CD14-positive monocyte (primary cell): ENCODE measurements at places on chromosomes 4 and X. TPM values are rescaled to one million over a fixed set of nuclear protein-coding genes. Genes with fewer than 3 reads are reported as not detected.
A peak's percentile ranks its signal among the peaks of the same experiment; 100 is the strongest.

The HGFAC gene
- polyA plus RNA-seq = 0.17 TPM in 1 of 2 replicates, not detected in the other

DNA sequence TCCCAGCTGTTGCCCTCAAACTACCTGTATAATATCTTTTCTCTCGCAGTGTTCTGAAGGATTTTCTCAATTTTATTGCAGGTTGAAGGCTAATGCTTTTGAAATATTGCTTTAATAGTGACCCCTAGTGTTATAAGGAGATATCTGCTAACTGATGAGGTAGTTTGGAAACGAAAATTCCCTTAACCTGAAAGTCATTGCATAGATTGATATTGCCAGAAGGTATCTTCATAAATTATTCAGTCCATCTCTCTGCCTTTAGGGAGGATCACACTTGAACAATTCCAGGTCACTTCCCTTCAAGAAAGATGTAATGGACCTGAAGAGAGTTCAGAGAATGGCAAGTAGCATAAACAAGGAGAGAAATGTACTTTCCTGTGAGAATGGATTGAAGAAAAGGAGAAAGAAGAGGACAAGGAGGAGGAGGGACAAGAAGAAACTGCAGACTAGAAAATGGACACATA, 44.1 kb downstream of the TIGD4 start:
- no peaks in the 10 kb centered on the region for H3K27me3 ChIP-seq

DNA sequence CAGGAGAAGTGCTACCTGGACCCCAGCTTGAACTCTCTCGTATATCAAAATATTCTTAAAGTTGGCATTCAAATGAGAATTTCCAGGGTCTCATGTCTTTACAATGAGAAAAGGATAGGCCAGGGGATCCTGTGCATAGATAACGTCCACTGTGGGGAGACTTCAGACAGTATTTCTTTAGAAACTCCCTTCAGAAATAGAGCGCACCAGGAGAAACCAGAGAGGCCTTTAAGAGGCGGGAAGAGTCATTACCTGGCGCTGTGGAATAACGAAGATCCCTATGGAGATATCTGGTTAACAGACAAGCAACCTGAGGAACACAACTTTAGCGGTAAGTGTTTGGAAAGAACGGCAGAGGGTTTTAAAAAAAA, 600 bp downstream of the RADX start:
- H3K36me3 ChIP-seq = no peaks in the 10 kb centered on the region
- no peak for DNase-seq
- peak overlapping the region; percentile 73 for H3K4me3 ChIP-seq
- peaks cover 15% of the 10 kb centered on the region for H3K4me1 ChIP-seq

DNA sequence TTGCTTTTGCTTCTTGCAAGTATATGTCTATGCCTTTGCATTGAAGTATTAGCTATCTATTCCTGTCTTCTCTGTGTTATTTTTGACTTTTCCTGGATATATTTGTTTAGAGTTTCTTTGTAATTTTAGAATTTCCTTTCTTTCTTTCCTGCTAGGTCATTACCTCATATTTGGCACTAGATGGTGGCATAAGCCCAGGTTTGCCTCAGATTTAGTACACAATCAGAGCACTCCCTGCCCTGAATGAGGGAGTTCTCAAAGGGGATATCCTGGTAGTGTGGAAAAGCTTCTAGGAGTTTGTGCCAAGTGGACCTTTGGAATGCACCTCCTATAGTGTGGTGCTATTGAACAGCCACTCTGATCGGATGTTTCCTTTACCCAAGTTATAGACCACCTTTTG, 181.6 kb downstream of the UGT8 start:
- no peaks in the 10 kb centered on the region for H3K27me3 ChIP-seq
- H3K36me3 ChIP-seq = no peaks in the 10 kb centered on the region
- H3K4me3 ChIP-seq = no peak overlapping the region
- DNase-seq = no peak
- no peaks in the 10 kb centered on the region for H3K4me1 ChIP-seq

GRCh38 chr4:169971456-169972015, 54.7 kb downstream of the MFAP3L start:
- no peak overlapping the region for H3K4me3 ChIP-seq
- no peaks in the 10 kb centered on the region for H3K36me3 ChIP-seq
- H3K27ac ChIP-seq = no peak overlapping the region
- DNase-seq = no peak
- H3K4me1 ChIP-seq = no peaks in the 10 kb centered on the region
- no peaks in the 10 kb centered on the region for H3K27me3 ChIP-seq

DNA sequence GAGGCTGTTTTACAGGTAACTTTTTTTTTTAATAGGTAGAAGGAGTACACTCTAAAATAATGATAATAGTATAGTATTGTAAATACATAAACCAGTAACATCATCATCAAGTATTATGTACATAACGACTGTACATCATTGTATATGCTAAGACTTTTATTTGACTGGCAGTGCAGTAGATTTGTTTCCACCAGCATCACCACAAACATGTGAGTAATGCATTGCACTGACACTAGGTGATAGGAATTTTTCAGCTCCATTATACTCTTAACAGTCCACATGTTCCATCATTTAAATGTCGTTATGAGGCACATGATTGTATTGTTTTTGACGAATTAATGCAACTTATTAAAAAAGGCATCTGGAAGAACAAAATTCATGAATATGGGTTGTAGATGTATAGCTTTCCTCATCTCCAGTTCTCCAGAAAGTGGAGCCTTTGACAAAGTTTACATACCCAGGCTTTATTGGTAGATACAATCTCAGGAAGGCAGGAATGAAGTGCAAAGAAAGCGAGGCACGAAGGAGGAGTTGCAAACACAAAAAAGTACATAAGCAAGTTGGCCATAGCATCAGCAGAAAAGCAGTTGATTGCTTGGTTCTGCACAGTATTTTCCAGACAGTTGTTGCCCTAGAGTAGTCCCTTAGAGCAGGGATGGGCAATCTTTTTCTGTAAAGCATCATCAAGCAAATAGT, 336.9 kb upstream of the NR3C2 start:
- DNase-seq = no peak
- H3K27me3 ChIP-seq = no peaks in the 10 kb centered on the region
- no peak overlapping the region for H3K4me3 ChIP-seq
- no peak overlapping the region for H3K27ac ChIP-seq

The ADH7 gene
- not detected in 2 replicates for polyA plus RNA-seq

- no peak overlapping the region for H3K4me3 ChIP-seq
- H3K36me3 ChIP-seq = no peaks in the 10 kb centered on the region
- no peaks in the 10 kb centered on the region for H3K27me3 ChIP-seq
- H3K27ac ChIP-seq = no peak overlapping the region
- H3K4me1 ChIP-seq = peaks cover 6% of the 10 kb centered on the region
These were observed 59.4 kb upstream of the FBXW7 start for GRCh38 chr4:152594978-152595925.

The GYPA gene
- polyA plus RNA-seq = not detected

DNA sequence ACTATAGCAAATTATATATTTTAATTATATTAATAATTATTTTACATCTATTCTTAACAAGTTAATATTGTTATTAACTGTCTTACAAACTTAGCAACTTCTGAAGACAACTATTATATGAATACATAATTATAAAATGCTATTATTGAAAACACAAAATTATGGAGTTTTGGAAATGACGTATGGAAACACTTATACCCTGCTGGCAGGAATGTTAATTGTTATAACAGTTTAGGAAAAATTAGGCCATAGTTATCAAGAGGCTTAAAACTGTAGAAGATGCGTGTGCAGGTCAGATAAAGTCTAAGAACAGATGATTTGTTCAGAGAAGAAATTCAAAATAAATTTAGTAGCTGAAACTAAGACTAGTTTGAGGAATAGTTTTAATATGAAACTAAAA, 211.7 kb downstream of the FAT4 start:
- no peak overlapping the region for H3K4me3 ChIP-seq
- H3K27ac ChIP-seq = no peak overlapping the region
- no peak for DNase-seq

DNA sequence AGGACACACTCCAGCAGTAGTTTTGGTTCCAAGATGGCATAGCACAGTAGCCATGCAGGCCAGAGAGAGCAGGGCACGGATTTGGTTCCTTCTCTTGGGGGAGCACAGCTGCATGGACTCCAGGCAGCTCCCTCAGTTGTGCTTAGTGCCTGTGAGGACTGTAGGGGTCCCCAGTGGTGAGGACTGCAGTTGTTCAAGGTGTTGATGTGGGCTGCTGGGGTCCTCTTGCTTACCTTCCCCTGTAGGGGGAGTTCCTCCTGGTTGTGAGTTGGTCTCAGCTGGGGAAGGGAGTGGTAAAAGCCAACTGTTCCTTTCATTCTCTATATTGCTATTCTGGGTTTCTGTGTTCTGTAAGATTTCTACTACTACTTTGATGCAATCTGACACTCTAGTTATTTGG, 606.5 kb downstream of the MAGEB5 start:
- no peaks in the 10 kb centered on the region for H3K4me1 ChIP-seq
- no peak overlapping the region for H3K4me3 ChIP-seq
- no peak overlapping the region for H3K27ac ChIP-seq
- no peak for DNase-seq

DNA sequence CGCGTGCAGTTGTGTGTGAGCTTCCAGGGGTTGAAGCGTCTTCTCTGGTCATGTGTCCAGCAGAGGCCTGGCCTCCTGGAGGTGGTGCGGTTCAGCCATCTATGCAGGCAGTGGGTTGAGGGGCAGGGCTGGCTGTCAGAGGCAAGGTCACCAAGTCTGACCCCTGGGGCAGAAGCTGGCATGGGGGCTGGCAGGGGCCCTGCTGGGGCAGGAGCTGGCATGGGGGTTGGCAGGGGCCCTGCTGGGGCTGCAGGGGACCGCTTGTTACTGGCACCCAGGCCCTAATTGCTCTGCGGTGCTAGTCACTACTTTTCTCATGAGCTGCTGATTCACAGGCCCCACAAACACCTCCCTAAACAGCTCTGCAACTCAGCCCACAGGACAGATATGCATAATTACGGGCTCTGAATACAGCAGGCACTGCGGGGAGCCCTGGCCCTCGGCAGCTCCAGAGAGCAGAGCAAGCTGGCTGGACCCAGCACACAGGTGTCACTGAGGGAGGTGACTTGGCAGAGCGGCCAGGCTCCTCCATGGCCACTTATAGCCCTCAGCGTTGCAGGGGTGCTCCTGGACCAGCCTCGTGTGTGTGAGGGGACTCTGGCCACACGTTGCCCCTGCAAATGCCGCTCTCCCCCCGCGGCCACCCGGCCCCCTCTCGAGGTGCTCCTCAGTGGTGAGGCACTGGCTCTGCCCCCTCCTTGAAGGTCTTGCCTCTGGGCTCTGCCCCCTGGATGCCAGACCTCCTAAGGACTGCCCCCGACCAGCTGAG, 32.7 kb downstream of the CPLX1 start:
- H3K27ac ChIP-seq = no peak overlapping the region
- no peak for DNase-seq
- no peak overlapping the region for H3K4me3 ChIP-seq
- peaks cover 38% of the 10 kb centered on the region for H3K27me3 ChIP-seq
- no peaks in the 10 kb centered on the region for H3K4me1 ChIP-seq

GRCh38 chr4:25837107-25837506, 25.7 kb downstream of the SEL1L3 start:
- no peak for DNase-seq
- no peaks in the 10 kb centered on the region for H3K4me1 ChIP-seq
- H3K27me3 ChIP-seq = no peaks in the 10 kb centered on the region
- no peak overlapping the region for H3K4me3 ChIP-seq

GRCh38 chr4:181157647-181158046, 1085.6 kb upstream of the TENM3 start:
- no peak for DNase-seq
- H3K27me3 ChIP-seq = no peaks in the 10 kb centered on the region
- H3K4me1 ChIP-seq = no peaks in the 10 kb centered on the region
- H3K27ac ChIP-seq = no peak overlapping the region
- no peaks in the 10 kb centered on the region for H3K36me3 ChIP-seq

The SEL1L3 gene
- polyA plus RNA-seq = 1.2 and 2.2 TPM in 2 replicates

DNA sequence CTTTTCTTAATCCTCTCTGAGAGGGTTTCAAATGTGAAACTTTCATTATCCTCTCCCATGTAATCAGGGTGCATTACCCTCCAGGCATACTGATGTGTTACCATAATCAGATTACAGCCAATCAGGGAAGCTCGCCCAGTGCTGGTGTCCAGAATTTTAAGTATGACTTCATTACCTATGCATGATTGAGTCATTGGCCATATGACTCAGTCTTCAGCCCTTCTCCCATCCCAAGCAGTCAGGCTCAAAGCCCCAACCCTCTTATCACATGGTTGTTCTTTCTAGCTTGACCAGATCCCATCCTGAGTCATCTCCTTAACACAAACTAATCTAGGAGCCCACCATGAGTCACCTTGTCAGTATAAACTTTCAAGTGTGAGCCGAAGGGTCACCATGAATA, 1668.1 kb upstream of the AGA start:
- H3K4me3 ChIP-seq = no peak overlapping the region
- no peak for DNase-seq
- no peaks in the 10 kb centered on the region for H3K36me3 ChIP-seq

The WNK3 gene
- not detected for polyA plus RNA-seq

The FATE1 gene
- not detected for polyA plus RNA-seq

GRCh38 chrX:1452516-1453394, at the start of gene ASMTL:
Gene ASMTL (minus strand): TSS chrX:1452909. CDS start chrX:1452840, 69 bp downstream.
- no peaks in the 10 kb centered on the region for H3K36me3 ChIP-seq
- DNase-seq = peak; percentile 98
- H3K27me3 ChIP-seq = no peaks in the 10 kb centered on the region
- H3K27ac ChIP-seq = peak within 1 kb of the TSS; percentile 86

The TACR3 gene
- not detected in 2 replicates for polyA plus RNA-seq

The GRIPAP1 gene
- 3.8 TPM for polyA plus RNA-seq

DNA sequence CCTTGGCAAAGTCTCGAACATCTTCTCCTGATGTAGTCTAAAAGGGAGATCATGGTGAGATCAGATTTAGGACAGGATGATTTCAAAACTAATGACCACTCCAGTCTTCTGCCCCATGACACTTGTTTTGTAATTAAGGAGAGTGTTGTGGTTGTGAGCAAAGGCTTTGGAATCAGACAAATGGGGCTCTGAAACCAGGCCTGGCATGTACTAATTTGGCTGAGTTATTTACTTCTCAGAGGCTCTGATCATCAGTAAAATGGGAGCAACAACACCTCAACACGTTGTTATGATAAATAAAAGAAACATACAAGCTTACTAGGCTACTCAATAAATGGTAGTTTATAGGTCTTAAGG, 106.9 kb upstream of the FTHL17 start:
- no peaks in the 10 kb centered on the region for H3K4me1 ChIP-seq
- no peak for DNase-seq
- H3K36me3 ChIP-seq = no peaks in the 10 kb centered on the region
- no peak overlapping the region for H3K27ac ChIP-seq

GRCh38 chr4:19214591-19215186, 1037.0 kb upstream of the SLIT2 start:
- H3K27ac ChIP-seq = no peak overlapping the region
- H3K27me3 ChIP-seq = no peaks in the 10 kb centered on the region
- no peak overlapping the region for H3K4me3 ChIP-seq
- no peak for DNase-seq
- no peaks in the 10 kb centered on the region for H3K36me3 ChIP-seq

GRCh38 chr4:151850791-151851213, 90.0 kb upstream of the GATB start:
- peaks cover 39% of the 10 kb centered on the region for H3K4me1 ChIP-seq
- no peaks in the 10 kb centered on the region for H3K36me3 ChIP-seq
- no peak for DNase-seq
- H3K4me3 ChIP-seq = no peak overlapping the region
